ENCODE measurements at places on chromosomes 1 and 21.

DNA sequence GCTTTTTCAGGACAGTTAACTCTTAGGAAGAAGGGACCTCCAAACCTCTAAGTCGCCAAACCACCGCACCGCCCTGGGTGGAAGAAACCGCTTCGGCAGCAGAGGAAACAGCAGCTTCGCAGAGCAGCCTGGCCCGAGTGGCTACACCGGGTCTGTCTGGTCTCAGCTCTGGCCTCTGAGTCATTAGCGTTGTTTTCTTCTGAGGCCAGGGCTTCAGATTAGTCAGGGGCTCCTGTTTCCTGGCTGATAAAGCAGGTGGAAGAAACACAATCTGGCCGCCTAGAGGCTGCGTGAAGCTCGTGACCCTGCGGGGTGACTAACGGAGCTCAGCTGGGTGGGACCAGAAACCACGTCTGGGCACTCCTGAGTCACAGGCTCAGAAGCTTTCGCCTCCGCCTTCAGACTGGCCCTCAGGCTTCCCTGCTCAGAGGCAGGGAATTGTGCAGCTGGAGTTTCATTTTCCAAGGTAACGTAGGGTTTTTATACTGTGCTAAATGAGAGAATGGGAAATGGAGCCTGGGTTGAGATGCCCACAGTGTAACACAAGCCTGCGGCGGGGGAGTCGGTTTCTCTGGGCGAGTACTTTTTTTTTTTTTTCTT is 44.9 kb downstream of the CHAF1B start:
- DNase-seq = peak; percentile 56

- no peak for DNase-seq
Measured at GRCh38 chr1:67336783-67337182, 29.1 kb downstream of the IL12RB2 start.

GRCh38 chr1:12340544-12340930 is 110.7 kb downstream of the VPS13D start:
- DNase-seq = no peak

- DNase-seq = no peak
Measured at GRCh38 chr1:115476616-115477015, 138.6 kb upstream of the NGF start.

DNA sequence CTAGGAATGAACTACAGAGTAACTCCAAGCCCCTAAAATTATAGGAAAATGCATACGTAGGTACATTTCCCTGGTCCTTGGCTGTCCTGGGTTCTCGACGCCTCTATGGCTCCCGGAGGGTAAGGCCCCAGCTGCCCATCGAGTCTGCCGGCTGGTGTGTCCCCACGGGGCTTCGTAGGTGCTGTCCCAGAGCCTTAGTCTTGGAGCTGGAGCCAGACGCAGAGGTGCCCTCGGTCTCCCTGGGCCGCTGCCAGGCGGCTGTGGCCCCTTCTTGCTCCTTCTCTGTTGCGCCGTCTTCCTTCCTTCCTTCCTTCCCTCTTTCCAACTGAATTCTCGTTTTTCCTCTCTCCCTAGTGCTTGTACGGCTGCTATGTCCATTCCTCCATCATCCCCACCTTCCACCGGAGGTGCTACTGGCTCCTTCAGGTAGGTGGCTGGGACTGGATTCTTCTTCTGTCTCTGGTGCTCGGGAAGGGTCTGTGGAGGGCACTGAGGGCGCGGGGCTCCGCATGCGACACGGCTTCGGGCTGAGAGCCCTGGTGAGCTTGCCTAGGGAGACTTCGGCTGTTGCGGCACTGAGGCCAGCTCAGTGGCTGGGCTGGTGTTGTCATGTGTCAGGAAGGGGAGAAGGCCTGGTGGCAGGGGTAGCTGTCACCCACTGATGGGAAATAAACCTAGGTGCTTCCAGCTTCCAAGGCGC is 303.5 kb upstream of the VAMP3 start:
- no peak for DNase-seq

- no peak for DNase-seq
Measured at GRCh38 chr1:170487503-170487902, 44.5 kb upstream of the GORAB start.

DNA sequence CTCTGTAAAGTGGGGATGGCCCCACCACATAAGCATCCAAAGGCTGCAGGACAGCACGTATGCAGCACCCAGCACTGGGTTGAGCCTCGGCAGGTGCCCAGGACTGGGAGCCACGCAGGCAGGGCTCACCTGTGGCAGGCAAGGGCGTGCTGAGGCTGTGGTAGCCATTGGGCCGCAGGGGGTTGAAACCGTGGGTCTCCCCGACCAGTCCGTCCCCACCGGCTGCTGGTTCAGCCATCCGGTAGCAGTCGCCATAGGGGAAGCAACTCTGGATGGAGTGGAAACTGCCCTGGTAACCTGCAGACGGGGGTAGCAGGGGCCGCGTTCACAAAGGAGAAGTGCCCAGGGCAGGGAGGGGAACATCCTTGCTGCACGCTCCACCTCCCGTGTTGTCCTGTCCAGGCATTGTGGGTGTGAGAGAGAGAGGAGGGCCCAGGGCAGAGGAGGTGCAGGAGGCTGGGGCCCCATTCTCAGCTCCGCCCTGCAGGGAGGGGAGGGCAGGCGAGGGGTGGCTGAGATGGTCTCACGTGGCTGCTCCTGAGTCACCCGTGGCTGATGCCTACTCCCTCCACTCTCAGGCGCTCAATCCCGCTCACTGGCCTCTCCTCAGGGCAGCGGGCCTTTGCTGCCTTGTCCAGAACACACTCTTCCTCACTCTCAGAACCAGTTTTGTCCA is 49.9 kb downstream of the DMRTB1 start:
- DNase-seq = no peak

DNA sequence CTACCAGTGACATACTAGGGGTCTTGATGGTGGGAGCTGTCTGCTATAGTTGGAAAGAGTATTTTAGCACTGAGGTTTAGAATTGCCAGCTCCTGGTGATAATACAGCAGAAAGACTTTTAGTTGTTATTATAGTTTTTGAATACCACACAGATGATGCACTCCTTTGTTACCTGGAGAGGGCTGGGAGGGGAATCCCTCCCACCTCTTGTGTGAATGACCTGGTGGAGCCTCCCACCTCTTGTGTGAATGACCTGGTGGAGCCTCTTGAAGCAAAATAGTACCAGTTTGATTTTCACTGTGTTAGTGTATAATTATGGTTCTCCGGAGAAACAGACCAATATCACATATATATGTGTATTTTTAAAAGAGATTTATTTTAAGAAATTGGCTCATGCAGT is 3.3 kb downstream of the DISP1 start:
- DNase-seq = no peak

DNA sequence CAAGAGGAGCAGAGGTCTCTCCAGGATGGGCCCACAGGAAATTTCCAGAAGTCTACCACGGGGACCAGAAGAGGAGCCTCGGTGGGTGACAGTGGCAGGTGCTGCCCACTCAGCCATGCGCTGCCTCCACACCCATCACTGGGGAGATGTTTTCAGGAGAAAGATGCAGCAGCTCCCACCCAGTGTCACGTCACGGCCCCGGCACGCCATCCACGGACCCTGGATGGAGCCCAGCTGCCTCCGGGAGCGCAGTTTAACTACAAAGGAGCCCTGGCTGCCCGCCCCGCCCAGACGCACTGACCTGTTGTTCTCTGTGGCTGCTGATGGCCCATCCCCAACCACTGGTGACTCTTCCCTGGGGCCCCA is 6.8 kb downstream of the TSPEAR start:
- DNase-seq = no peak

DNA sequence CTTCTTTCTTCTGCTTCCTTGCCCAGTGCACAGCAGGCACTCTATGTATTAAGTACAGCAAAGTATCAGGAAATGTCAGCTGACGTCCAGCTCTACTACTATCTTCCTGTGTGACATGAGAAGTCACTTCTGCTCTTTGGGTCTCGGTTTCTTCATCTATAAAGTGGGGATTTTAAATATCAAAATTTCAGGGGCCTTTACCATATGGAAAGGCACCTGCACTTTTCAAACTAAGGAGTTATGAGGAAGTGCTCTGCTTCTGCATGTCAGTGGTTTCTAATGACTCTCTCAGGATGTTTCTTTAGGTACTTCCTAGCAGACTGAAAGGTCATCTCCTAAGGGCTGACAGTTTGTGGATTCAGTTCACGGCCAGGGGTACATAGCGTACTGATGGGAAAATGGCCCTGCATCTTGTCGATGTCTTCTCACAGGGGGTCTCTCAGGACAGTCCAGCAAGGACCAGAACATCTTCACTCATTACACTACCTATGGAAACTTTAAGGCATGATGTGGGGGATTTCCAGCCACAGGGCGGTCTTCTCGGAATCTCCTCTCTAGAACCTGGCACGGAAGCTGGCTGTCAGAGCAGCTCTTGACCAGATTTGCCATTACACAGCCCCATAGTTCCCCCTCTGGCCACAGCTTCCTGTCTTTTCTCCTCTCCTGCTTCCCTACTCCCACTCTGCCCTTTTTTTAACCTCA is 42.0 kb upstream of the MTF1 start:
- no peak for DNase-seq

DNA sequence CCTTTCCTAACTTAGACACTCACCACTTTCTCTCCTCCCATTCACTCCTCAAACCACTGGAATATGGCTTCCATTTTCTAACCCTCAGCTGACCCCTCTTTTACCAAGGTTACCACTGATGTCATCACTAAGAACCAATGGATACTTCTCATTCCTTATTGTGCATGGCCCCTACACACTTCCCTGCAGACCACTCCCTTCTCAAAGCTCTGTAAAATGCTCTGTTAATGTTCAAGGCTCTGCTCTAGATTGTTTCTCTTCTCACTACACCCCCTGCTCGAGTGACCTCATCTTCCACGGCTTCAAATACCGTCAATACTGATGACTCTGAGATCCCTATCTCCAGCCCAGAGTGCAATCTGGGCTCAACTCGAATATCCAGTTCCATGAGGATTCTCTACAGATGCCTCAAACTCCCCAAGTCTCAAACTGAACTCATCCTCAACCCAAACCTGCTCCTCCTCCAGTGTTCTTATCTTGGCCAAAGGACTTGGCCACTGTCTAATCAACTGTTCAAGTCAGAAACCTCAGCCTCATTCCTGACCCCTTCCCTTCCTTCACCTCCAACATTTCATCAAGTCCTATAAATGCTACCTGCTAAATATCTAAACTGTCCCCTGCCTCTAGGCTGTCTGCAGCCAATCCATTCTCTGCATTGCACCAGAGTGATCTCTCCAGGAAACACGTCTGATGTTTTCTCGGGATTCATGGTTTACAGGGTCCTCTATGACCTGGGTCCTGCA is 41.3 kb upstream of the BMP8B start:
- no peak for DNase-seq

DNA sequence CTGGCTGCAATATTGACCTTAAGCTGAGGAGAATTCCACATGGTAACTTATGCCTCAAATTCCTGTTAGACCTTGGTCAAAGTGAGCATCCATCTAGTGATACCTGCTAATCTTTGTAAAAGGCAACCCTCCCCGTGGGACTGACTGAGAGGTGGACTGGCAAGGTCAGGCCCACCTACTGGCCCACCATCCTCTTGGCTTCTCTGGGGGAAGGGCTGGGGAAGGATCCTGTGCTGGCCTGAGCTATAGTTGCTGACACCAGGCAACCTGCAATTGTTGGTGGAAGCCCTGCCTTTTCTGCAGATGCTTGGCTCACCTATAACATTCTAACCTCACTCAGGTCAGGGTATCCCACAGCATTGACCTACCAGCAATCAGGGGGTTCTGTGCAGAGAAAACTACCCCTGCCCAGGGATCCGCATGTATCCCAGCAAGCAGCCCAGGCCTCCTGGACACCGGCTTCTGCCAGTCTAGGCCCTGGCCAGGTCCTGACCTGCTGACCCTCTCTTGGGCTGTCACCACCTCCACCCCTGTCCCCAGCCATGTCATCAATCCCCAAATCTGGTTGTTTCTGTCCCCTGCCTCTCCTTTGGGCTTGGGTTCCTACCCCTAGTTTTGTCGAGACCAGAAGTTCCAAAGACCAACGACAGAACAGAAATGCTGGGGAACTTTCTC is 108.1 kb upstream of the EDN2 start:
- no peak for DNase-seq

GRCh38 chr1:55717111-55717510 is 501.9 kb upstream of the USP24 start:
- no peak for DNase-seq

GRCh38 chr21:35086357-35086756 is 37.3 kb upstream of the RUNX1 start:
- DNase-seq = no peak

DNA sequence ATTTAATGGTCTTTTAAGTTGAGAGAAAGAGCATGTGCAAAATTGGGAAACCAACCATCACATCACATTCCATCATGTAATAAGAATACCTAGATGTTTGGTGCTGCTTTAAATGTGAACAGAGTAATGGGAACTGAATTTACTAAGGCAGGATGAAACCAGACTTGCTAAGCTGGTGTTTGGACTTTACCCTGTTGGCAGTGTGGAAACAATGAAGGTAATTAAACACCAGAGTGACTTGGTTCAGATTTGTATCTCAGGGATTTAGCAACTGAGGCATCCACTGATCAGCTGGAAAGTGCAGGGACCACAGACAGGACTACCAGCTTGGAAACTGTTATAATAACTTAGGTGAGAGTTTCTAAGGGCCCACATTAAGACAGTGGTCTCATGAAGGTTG is 263.4 kb downstream of the OLFM3 start:
- no peak for DNase-seq

GRCh38 chr1:210531475-210532222 is 202.9 kb downstream of the HHAT start:
- DNase-seq = no peak

DNA sequence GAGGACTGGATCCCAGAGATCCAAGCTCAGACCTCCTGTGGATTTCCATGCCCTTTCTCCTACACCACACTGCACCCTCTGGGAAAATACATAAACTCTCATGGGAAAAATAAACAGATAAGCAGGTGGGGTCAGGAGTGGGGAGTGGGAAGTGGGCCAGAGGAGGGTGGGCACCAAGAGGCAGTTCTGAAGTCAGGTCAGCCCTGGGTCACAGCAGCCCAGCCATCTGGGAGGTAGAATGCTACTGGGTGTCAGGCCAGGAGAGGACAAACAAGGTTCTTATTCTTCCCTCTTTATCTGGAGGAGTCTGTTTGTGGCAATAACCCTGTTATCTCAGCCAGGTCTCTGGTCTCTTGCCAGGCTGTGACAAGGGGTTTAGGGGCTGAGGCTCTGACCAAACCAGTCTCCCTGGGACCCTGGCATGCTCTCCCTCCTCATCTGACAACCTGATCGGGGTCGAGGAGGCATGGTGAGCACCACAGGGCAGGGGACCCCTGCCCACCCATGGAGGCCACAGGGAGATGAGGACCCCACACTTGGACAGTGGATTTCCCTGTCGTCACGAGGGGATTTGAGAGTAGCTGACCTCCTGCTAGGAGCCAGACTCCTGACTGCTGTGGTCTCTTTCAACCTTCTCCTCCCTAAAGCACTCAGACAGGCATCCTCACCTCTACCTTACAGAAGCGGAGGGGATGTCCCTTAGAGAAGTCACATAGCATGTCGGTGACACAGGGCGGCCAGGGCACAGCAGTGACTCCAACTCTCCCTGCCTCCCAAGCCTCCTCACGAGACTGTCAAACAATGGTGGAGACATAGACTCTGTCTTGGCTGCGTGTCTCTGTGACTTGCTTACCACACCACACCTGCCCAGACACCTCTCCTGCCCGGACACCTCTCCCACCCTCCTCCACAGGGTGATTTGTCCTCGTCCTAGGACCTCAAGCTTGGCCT is 51.3 kb upstream of the IFFO2 start:
- no peak for DNase-seq

- DNase-seq = no peak
Measured at GRCh38 chr1:173447224-173447623, 29.9 kb upstream of the PRDX6 start.

Measured in stimulated activated CD4-positive, alpha-beta T cell treated with anti-CD3 and anti-CD28 coated beads, Interleukin-4, amount 100 ng/mL, for 1 hour (primary cell).